ENCODE measurements at places on chromosomes 6 and 20. TPM values are rescaled to one million over a fixed set of nuclear protein-coding genes. Genes with fewer than 3 reads are reported as not detected.

DNA sequence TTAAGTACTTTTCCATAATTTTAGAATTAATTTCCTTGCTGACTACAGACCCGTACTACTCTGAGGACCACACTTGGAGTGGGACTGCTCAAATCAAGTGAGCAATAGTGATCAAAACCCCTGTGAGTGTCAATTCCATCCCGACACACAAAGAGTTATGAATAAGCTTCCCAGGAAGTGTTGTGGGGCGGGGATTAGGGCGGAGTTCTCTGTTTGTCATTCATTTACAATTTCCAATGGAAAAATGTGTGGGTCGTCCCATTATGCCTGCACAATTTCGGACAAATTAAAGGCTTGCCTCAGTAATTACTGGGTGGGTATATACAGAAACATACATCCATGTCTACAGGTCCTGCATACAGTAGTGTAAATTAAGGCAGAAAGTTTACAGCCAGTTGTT, 84.2 kb downstream of the ISM1 start:
- DNase-seq, result no peak

- no peak for DNase-seq
Measured at GRCh38 chr6:158040051-158040803, 58.6 kb downstream of the SYNJ2 start.

DNA sequence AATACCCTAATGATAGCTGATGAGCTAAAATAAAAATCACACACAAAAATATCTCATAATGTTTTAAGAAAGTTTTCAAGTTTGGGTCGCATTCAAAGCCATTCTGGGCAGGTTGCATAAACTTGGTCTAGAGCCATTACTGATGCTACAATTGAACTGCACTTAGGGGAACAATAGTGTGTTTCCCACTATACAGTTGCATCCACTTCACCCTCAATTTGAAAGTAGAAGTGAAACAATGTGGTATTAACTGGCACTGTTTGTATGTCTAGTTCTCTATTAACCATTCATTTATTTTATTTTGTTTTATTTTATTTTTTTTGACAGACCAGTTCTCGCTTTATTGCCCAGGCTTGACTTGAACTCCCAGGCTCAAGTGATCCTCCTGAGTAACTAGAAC, 23.0 kb upstream of the STK38 start:
- no peak for DNase-seq

- DNase-seq, result no peak
Measured at GRCh38 chr6:56914798-56915658, 39.9 kb upstream of the BEND6 start.

- DNase-seq, result no peak
Measured at GRCh38 chr6:14787250-14787649, 458.6 kb upstream of the JARID2 start.

DNA sequence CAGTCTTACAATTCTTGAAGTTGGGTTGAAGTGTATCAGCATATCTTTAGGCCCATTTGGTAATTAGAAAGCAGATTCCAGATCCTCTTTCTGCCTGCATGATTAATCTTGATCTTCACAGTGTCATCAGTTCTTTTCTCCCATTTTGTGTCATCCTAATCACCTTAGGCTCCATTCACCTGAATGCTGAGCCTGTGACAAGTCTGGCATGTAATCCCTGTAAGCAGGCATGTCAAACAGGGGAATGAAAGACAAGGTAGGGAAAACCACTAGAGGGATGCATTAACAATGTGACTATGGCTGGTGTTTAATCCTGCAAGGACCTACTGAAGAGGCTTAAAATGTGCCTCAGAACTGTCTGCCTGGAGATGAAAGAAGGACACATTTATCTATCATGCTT, 848.8 kb downstream of the TFAP2A start:
- no peak for DNase-seq

GRCh38 chr6:130447374-130447773, 81.6 kb downstream of the TMEM200A start:
- DNase-seq, result no peak

DNA sequence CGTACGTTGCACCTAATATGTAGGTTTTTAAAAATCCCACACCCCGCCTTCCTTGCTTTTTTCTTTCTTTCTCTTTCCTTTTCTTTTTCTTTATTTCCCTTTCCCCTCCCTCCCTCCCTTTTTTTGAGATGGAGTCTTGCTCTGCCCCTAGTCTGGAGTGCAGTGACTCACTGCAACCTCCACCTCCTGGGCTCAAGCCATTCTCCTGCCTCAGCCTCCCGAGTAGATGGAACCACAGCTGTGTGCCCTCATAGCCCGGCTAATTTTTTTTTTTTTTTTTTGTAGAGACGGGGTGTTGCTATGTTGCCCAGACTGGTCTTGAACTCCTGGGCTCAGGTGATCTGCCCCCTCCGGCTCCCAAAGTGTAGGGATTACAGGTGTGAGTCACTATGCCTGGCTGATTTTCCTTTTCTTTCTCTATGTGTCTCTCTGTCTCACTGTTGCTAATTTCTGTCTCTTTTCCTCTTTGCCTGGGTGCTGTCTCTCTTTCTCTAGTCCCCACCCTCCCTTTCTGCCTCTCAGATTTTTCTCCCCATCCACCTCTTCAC, 61.2 kb downstream of the SRC start:
- DNase-seq, result no peak

DNA sequence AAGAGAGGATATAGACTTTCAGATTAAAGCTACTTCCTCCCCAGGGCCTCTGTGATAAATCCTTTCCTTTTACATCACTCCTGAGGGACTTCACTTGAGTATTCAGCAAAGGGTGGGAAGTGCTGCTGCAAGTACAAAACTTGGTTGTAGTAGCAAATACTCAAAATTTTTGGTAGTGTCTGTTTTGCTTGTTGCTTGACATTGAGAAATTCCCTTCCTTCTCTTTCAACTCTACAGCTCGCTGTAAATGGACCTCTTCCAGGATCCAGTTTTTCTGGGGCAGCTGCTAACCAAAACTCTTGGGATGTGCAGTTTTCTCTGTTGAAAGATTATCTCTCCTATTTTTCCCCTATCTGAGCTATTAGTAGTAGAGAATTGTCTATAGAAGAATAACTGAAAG, 472.0 kb downstream of the CD109 start:
- no peak for DNase-seq

DNA sequence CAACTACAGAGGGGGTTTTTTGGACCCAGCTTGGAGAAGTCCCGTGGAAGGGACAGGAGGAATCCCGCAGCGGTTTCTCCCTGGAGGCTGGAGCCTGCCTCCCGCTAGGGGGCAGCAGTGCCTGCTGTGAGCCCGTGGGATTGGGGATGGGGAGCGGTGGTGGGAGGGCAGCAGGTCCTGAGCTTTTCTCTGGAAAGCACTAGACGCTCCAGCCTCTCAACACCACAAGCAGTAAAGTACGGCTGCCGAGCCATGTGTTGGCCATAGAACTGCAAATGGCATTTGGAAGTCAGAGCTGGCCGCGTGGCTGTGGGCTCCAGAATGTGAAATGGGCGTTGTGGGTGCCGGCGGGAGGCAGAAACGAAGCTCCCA, 47.8 kb downstream of the GMPR start:
- no peak for DNase-seq

- no peak for DNase-seq
Measured at GRCh38 chr6:105561486-105561885, 158.6 kb upstream of the PREP start.

DNA sequence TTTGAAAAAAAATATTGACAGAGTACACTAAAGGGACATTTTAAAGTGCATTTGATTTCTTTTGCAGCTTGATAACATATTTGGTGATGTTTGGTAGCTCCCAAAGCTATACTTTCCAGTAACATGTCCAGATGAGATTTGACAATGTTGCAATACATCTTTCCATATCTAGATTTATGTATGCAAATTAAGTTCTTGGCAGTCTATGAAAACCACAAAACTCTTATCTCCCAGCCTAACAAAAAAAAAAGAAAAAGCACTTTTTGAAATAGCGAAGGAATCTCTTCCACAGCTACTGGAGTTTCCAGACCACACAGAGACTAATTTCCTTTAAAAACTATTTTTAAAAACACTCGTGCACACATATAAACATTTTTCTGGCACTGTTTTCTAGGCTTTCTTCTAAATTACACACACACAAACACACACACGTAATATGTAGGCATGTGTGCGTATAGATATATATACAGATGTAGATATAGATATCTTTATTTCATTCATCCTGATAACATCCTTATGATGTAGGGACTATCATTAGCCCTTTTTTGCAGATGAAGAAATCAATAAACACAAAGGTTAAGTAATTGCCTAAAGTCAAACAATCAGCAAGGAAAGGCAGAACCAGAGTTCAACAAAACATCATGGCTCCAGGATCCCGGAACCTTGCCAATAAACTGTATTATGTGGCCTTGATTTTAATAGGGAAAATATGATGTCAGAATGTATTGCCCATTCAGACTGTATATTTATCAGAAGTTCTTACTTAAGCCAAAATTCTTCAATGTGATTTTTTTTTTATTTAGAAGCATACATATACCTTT, 93.3 kb downstream of the ADGRB3 start:
- DNase-seq, result no peak

DNA sequence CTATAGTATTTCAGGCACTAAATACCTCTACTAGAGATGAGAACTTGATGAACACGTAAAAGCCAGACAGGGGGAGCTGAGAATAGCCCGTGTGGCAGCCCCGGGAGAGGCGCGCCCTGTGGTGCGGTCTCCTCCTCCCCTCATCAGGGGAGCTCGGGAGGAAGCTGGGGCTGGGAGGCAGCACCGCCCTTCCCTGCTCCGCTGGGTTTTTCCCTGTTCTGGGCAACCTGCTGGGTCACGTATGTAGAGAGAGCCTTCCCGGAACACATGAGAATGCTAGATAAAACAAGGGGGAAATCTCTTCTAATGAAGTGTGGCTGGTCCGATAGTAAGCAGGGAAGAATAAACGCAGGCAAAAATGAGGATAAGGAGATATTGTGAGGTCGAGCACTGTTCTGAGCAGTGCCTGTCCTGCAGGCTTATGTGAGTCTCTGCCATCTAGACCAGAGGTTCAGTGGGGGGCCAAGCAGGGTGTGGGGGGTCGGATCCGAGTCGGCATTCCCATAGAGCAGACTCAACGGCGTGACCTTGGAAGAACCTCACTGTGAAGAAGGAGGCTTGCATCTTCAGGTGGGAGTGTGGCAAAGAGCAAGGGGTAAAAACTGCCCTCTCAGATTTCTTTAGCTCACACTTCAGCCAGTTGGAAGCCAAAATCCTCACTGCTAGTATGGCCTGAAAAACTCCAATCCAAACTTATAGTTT, 13.4 kb upstream of the RPS6KA2 start:
- no peak for DNase-seq

- DNase-seq, result no peak
Measured at GRCh38 chr20:17959257-17959627, 9.4 kb downstream of the SNX5 start.

GRCh38 chr20:11936157-11936556, 18.5 kb downstream of the BTBD3 start:
- no peak for DNase-seq

DNA sequence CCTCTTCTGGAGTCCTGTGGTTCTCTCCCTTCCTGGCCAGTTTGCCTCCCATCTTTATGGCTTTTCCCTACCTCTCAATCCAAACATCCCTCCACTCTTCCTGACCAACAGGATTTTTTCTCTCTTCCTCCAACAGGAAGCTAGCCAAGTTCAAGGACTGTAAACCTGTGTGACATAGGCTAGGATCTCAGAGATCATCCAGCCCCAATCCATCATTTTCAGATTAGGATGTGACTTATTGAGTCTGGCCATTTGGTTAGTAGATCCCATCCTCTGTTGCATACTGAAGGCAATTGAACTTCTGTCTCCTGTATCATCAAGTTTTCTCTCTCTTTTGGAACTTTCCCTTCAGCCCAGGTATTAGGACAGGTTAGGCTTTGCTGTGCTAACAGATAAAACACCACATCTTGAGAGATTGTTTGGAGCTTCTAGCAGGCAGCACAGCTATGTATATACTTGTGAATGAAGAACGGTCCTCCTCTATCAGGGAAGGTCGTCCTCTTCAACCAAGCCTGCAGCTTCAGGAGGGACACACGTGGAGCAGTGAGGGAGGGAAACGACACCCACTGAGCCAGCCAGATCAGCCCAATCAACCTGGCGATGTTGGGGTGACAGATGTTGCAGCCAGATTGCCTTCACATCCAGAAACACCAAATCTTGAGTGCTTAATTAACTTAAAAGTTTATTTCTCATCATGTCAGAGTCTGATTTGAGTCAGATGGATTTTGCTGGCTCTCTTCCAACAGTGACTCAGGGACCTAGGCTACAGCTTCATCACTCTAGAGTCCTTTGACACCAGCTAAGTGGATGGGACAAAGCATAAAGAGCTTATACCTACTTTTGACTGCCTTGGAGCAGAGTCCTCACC, 106.8 kb downstream of the GJA10 start:
- no peak for DNase-seq

C20orf173 gene
- total RNA-seq, result not detected

ASCC3 gene
- total RNA-seq, result 26.8 TPM

GMNN gene
- total RNA-seq, result 43.0 TPM

SPDEF gene
- total RNA-seq, result 47.9 TPM

PRSS35 gene
- 0.17 TPM for total RNA-seq

PDYN gene
- not detected for total RNA-seq

ZNF391 gene
- 0.55 TPM for total RNA-seq

TULP1 gene
- total RNA-seq, result 0.65 TPM

All from lower leg skin (tissue), 4 donors.